ENCODE measurements at places on chromosomes 11 and 22. TPM values are rescaled to one million over a fixed set of nuclear protein-coding genes. Genes with fewer than 3 reads are reported as not detected.

DNA sequence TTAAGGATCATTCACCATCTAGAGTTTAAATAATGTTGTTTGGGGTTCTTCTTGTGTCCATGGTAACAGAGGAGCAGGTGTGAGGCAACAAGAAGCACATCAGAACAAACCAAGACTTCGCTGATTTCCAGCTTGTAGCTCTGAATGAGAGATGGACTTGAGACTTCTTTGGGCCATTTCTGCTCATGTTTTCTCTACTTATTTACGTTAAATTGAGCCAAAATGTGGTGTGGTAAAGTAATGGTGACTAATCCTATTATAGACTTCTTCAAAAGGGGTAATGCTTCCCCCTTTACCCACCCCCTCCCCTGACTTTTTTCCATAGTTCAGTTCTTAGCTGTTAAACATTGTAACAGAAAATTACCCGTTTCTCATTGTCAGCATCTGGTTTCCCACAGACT lies 65.2 kb downstream of the CSTPP1 start:
- DNase-seq: no peak
- no peak overlapping the region for H3K4me3 ChIP-seq
- H3K27me3 ChIP-seq: no peaks in the 10 kb centered on the region
- peaks cover 17% of the 10 kb centered on the region for H3K36me3 ChIP-seq
- peaks cover 50% of the 10 kb centered on the region for H3K4me1 ChIP-seq

GRCh38 chr11:123681030-123681429 lies 26.6 kb upstream of the SCN3B start:
- no peaks in the 10 kb centered on the region for H3K36me3 ChIP-seq
- DNase-seq: peak; percentile 31
- H3K4me3 ChIP-seq: no peak overlapping the region
- H3K4me1 ChIP-seq: peaks cover 18% of the 10 kb centered on the region
- H3K27ac ChIP-seq: peak overlapping the region; percentile 72

Gene NLRP10
- total RNA-seq: not detected

Gene PISD
- total RNA-seq: 33.9 TPM
